Activated CD4-positive, CD25-positive, alpha-beta regulatory T cell treated with anti-CD3 and anti-CD28 coated beads, Interleukin-2, amount 50 U/mL, for 24 hours (primary cell): ENCODE measurements at places on chromosomes 3 and 15.

DNA sequence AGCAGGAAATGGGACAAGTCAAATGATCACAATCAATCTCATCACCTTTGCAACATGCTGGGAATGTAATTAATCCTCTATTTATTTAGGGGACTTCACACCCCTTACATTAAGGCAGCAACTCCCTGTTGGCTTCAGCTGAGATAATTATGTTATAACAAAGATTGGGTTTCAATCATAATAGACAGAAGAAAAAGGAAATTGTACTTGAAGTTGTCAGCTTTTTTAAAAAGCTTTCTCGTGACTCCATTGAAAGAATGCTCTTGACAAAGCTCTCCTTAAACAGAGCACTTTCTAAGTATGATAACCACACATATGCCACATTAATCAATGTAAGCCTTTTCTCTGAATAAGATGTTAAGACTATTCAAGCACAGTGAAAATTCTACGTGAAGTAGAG, 65.7 kb downstream of the SHQ1 start:
- no peak for ATAC-seq

- ATAC-seq, result no peak
These were observed 502.7 kb downstream of the SOX2 start for GRCh38 chr3:182214416-182214815.

DNA sequence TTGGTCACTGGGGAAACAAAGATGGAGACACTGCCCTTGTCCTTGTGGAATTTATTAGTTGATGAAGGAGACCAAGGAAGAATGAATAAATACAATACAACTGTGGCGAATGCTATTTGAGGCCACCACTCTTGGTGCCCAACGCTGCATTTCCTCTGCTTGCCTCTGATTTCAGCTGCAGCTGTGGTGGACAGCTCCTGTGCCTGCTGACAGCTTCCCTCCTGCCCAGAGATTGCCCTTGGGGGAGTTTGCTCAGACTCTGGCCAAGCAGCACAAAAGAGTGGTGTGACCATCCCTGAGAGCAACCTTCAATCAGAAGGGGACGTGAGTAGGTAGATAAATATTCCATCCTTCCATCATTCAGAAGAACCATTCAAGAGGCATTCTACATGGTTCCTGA, 64.6 kb upstream of the FHIT start:
- no peak for ATAC-seq

- no peak for ATAC-seq
These were observed 646.6 kb downstream of the OTOL1 start for GRCh38 chr3:162143180-162143579.

DNA sequence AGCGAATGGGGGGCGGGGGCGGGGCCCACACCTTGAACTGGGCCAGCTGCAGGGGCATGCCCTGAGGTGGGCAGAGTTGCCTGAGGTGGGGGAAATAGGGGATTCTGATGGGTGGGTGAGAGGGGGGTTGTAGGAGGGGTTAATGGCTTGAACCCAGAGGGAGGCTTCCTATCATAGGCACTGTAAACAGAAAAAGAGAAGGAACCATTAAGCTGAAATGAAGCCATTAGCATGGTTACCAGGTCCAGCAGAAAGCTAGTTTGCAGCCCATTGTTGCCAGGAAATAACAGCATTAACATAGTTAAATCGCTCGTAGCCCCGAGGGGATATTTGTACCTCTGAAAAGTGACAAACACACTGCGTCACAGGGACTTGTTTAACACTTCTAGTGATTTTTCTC, 29.0 kb downstream of the ETV5 start:
- ATAC-seq, result no peak

DNA sequence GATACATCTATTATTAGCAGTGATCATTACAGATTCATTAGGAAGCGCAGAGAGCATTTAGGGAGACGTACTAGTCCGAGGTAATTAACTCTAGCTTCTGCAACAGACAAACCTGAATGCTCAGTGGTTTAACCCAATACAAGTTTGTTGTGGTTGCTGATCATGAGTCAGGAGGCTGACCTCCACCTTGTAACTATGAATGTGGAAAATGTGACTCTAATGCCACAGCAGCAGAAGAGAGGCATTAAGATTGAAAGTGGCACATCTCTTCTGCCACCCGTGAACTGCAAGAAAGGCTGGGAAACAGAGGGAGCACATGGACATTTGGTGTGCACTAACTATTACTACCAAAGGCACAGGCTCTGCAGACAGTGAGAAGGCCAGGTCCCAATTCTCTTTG, 71.2 kb upstream of the C3orf80 start:
- ATAC-seq, result no peak

DNA sequence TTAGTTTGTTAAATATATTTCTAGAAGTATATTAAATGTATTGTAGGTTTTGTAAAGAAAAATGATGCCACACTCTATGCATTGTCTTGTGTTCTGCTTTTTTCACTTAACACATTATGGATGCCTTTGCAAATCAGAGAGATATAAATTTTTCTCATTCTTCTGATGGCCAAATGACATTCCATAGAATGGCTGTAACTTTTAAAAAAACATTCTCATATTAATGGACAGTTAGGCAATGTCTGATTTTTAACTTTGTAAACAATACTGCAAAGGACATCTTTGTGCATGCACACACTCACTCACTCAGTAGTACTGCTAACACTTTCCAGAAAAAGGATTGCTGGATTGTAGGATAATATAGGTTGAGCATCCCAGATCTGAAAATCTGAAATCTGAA, 195.9 kb downstream of the ITPR1 start:
- no peak for ATAC-seq

DNA sequence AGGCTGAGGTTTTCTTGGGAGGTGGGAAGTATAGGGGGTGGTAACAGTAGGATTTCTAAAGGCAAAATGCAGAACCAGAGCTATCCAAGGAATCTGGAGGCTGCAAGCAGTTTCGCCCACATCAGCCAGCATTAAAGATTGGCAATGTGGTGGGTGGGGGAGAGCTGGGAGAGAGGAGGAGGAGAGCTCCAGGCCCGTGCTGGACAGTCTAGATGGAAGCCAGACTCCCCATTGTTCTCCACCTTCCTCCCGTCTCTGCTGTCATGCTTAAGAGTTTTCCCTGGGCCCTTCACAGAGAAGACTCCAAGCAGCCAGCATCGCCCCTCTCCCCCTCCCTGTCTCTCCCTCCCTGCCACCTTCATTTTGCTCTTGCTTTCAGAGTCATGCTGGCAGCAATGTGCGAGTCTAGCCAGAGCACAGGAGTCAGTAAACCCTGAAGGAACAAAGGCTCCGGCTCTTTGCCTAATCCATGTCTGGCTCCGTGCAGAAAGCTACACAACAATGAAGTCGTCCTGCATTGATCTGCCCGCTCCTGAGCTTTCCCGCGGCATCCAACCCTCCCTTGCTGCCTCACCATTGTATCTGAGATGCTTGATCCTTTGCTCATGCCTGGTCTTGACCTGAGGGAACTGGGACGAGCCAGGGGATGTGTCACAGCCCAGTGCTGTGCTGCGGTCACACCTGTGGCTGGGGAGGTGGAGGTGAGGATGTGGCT, 282.9 kb downstream of the NTRK3 start:
- ATAC-seq, result no peak

DNA sequence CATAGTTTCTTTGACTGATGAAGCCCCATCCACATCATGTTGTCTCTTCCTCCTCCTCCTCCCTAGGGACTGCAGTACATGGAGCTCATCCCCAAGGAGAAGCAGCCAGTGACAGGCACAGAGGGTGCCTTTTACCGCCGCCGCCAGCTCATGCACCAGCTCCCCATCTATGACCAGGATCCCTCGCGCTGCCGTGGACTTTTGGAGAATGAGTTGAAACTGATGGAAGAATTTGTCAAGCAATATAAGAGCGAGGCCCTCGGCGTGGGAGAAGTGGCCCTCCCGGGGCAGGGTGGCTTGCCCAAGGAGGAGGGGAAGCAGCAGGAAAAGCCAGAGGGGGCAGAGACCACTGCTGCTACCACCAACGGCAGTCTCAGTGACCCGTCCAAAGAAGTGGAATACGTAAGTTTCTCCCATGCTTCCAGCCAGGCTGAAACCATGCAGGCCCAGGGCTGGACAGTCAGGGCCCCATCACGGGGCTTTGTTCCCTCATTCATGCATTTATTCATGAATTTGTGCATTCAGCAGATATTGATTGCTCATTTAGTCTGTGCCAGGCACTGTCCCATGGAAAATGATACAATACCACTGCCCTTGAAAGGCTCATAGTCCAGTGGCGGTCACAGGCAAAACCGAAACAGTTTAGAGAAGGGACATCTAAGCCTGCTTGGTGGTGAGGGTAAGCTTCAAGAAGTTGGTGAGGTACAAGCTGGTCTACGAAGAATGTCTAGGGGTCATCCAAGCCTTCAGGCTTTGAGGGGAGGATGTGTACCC, 47.1 kb downstream of the LMCD1 start:
- ATAC-seq, result no peak

DNA sequence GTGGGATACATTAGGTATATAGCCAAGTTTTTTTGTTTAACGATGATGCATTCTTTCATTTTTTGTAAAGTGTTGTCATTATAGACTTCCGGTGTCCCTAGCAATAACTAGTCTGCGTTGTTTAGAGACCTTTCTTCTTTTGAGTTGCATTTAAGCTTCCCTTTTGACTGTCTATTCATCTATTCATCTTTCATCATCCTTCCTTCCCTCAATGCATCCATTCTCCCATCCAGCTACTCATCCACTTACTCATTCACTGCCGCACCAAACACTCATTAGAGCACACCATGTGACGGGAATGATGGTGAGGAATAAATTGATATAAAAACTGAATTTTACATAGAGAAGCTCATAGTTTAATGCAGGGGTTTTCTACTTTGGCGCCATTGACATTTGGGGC, 32.9 kb downstream of the OR4F15 start:
- ATAC-seq, result no peak

DNA sequence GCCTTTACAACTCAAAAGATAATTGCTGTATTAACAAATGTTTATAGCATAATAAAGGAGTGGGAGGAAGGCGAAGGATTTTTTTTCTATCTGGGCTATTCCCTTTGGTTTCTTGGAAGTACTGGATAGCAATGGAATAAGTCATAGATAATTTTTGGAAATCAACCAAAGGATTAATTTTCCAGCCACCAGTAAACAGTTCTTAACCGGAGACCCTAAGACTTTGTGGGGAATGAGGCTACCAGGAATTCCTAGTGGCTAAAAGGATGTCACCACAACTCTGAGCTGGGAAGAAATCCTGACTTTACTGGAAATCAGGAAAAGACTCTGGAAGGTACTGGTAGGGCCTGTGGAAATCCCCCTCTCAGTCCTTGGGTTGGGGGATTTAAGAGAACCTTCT, 138.4 kb upstream of the RARB start:
- no peak for ATAC-seq

DNA sequence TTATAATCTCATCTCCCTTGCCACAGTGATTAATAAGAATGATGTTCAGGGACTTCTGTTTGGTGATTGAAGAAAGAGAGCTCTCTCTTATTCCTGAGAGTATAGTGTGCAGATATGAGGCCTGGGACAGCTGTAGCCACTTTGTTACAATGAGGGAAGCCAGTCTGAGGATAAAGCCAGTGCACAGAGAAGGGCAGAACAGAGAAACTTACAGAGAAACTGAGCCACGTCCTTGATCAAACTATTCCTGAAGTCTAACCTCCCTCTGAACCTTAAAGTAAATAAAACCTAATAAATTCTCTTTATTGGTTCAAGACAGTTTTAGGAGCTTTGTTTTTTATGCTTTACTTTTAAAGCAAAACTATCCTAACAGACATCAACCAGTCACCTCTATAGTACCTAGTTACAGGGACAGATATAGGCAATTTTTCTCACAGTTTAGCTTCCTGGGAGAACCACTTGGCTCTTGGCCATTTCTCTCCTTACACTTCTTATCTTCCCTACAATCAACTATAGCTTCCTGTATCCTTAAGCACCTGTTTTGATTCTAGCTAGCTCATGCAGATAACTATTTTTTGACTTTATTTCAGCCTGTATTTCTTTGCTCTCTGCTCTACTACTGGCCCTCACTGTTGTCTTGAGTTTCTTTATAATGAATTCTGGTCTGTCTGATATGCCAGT, 284.4 kb downstream of the SHQ1 start:
- no peak for ATAC-seq

- ATAC-seq, result no peak
These were observed 476.4 kb upstream of the AGTR1 start for GRCh38 chr3:148221303-148221702.

DNA sequence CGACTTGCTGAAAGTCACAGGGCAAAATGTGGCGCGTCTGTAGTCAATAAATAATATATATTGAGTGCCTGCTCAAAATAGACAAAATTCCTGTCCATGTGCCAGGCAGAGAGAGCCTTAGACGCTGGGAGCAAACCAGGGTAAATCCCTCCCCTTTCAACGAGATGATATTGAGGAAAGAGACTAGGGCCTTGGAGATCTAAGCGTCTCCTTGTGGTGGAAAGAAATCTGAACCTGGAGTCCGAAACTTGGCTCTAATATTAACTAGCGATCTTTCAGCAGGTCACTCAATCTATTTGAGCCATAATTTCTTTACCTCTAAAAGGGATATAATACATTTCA, 348 bp upstream of the DPP8 start:
- ATAC-seq, result no peak

- no peak for ATAC-seq
These were observed 89.2 kb upstream of the RORA start for GRCh38 chr15:61318301-61318700.

GRCh38 chr3:4741404-4742307, 237.6 kb upstream of the BHLHE40 start:
- ATAC-seq, result no peak

- no peak for ATAC-seq
These were observed 700.3 kb downstream of the TUSC7 start for GRCh38 chr3:117409701-117410459.
